NCI-H69 (cell line): ENCODE measurements at places on chromosomes 12 and 14.

DNA sequence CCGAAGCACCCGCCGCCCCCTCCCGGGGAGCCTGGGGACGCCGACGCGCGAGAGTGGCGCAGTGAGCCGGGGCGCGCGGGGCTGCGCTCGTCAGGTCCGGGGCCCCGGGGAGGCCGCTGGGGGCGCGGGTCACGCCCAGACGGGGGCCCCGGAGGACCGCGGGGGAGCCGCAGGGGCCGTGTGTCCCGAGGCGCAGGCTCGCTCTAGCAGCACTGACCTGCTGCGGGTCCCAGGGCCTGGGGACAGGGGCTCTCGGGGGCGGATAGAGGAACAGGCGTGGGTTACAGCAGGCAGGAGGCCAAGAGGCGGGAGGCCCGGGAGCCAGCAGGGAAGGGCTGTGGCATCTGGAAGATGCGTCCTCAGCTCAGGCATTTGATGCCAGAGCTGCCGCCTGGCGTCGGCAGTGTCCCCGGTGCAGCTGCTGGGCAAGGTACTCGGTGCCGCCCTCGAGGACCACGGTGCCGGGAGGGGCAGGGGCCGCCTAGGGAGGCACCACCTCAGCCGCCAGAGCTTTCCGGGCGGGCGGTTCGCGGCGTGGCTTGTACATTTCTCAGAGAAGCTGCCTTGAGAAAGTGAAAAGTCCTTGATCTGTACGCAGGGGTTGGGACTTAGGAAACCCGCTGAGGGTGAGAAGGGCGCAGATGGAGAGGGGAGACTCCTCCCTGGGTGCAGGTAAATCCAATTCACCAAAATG, 1.2 kb downstream of the WNT5B start:
- peak; percentile 84 for DNase-seq

DNA sequence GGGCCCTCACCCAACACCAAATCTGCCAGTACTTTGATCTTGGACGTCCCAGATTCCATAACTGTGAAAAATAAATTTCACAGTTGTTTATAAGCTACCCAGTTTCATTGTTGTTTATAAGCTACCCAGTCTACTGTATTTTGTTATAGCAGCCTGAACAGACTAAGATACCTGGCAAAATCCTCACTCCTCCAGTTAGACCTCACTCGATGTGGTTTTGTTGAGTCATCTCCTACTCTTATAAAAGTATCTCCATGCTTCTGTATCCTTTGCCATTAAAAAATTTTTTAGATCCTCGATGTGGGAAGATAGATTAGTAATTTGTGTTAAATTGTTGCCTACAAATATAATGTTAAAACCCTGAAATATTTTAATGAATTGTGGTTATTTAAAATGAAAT, 16.0 kb downstream of the TXNDC16 start:
- DNase-seq: no peak

DNA sequence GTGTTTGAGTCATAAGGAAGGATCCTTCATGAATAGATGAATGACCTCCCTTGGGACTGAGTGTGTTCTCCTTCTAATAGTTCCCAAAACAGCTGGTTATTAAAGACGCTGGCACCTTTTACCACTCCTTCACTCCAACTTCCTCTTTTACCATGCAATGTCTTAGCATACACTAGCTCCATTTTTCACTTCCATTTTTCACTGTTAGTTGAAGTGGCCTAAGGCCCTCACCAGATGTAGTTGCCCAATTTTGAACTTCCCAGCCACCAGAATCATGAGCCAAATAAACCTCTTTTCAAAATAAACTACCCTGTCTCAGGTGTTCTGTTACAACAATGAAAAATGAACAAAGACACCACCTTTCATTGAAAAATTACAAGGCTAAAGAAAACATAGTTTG, 64.7 kb downstream of the GPR65 start:
- no peak for DNase-seq

DNA sequence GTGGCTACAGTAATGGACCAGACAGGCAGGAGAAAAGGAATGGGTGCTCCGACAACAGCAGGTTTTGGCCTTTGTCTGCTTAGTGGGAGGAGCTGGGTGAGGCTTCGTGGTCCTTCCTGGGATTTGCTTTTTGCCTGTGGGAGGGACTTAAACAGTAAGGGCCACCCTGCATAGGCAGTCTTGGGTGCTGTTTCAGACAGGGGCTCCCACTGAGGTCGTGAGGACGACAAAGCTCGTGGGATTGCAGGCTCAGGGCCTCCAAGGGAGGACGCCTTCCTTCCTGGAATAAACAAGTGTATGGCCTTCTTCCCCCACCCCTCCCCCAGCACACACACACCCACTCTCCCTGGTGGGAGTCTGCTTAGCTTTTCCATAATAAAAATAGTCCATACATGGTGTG, 63.1 kb downstream of the FZD10 start:
- DNase-seq: no peak

DNA sequence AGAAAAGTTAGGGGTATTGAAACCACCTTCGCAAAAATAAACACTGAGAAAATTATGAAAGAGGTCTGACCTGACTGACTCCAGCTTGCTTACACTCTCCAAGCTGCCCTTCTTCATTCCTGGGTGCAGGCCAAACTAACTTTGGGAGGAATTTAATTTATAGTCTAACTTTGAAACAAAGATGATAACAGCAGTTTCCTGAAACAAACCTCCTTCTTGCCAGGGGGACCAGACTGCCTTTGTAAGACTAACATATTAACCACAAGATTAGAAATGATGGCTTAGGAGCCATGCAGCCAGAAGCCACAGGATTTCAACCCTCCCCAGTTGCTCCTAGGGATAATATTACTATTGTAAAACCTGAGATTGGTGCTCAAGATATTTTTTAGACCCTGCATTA, 13.8 kb upstream of the EEA1 start:
- no peak for DNase-seq

GRCh38 chr12:103470664-103471063, 25.1 kb downstream of the C12orf42 start:
- DNase-seq: no peak

GRCh38 chr12:124194893-124195566, 99.9 kb upstream of the RFLNA start:
- peak; percentile 27 for DNase-seq

GRCh38 chr14:103539056-103539825, 10.2 kb downstream of the TRMT61A start:
- DNase-seq: peak; percentile 34

DNA sequence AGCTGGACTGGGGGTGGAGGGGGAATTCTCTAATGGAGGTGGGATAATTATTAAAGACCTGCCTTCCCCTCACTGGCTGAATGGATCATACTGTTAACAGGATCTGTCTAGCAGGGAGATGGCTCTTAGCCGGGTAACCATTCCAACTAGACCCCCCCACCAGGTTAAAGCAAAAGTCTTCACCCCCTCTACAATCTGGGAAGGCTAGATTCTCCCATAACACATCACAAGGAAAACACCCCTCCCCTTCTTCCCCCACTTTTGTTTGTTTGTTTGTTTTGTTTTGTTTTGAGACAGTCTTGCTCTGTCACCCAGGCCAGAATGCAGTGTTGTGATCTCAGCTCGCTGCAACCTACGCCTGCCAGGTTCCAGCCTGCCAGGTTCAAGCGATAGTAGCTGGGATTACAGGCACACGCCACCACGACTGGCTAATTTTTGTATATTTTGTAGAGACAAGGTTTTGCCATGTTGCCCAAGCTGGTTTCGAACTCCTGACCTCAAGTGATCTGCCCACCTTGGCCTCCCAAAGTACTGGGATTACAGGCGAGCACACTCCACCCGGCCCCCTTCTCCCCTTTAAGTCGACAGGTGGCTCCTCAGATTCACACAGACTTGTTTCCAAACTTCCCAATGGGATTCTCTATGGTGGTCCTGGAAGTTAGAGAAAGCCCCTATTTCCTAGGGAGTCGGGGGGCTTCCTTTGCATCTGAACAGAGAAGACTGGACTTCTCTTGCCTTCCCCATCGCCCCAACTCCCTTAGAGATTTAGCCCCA, 3.5 kb upstream of the BAZ2A start:
- peak; percentile 42 for DNase-seq

DNA sequence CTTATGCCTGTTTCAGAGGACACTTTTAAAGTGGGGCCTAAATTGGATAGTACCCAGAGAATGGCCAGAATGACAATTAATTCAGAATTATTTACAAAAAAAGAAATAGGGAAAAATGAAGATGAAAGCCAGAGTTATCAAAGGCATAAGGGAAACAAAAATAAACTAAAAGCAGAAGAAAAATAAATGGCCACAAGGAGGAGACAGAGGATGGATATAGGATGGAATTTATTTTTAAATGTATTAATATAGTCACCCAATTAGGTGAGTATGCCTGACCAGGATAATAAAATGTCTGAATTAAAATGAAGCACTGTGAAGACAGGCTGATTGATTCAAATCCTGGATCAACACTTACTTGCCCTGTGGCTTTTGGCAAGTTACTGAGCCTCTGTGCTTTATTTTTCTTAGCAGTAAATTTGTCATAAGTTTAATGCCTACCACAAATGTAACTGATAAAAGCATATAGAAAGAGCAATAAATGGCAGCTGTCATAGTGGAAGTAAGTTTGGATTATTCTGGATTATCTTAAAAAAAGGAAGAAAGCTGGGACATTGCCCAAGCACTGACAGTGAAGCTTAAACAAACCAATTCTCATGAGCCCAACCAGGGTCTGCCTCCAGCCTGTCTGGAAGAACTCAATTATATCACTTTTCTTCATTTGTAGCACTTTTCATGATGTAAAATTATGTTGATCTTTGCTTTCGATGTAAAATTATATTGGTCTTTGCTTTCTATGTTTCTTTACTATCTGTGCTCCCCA, 3.5 kb downstream of the CLEC9A start:
- DNase-seq: no peak

GRCh38 chr12:12560587-12561370, 1.9 kb downstream of the DUSP16 start:
- DNase-seq: peak; percentile 72
